ENCODE measurements at places on chromosomes 1 and 21.

- no peaks in the 10 kb centered on the region for H3K36me3 ChIP-seq
- DNase-seq = no peak
- H3K4me3 ChIP-seq = no peak overlapping the region
- H3K27ac ChIP-seq = peak overlapping the region; percentile 1
These were observed 343.4 kb downstream of the MATN1 start for GRCh38 chr1:30379684-30380624.

- peak; percentile 69 for DNase-seq
- peaks cover 15% of the 10 kb centered on the region for H3K4me1 ChIP-seq
These were observed 6.1 kb upstream of the ADAM15 start for GRCh38 chr1:155044812-155045657.

DNA sequence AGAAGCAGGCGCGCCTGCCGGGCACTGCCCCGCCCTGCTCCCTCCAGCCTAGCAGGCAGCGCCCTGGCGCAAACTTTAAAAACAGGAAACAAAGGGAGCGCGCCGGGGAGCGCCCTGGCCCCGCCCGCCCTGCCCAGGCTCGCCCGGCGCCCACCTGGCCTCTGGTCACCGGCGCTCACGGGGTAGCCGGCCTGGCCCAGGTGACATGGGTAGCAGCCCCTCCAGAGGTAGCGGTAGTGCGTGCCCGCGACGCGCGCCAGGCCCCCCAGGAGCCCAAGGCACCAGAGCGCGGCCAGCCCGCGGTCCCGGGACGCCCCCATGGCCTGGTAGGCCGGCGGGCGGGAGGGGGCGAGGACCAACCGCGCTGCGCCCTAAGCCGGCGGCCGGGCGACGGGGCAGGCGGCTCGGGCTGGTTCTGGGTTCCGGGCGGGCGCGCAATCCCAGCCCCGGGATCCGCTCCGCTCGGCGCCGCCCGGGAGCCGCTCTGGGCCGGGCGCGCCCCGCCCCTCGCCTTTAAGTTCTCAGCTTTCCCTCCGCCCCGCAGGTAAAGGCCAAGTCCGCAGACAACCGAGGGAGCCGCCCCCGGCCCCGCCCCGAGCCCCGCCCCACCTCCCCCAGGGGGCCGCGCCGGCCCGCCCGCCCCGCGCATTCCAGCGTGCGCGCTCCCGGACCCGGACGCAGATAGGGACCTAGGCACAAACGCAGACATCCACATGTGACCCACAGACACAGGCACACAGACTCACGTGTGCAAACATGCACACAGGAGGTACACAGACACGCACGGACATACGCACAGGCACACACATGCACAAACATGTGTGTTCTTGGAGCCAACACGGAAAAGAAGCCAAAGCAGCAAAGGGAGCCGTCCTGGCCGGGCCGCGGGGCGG lies 76.7 kb downstream of the ARHGEF16 start:
- peak overlapping the region; percentile 70 for H3K4me3 ChIP-seq
- H3K4me1 ChIP-seq = no peaks in the 10 kb centered on the region
- H3K27me3 ChIP-seq = no peaks in the 10 kb centered on the region
- no peaks in the 10 kb centered on the region for H3K36me3 ChIP-seq

DNA sequence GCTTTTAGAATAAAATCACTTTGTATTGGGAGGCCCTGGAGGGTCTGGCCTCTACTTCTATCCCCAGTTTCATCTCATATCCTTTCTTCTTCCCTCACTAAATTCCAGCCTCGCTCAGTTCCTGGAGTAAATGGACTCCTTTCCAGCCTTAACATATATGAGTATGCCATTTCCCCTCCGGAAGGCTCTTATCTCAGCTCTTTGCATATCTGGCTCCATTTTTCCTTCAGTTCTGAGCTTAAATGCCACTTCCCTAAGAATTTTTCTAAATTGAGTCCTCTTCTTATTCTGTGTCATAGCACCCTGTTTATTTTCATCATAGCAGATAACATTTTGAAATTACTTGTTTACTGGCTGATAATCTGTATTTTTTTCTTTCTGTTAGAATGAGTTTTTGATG lies 20.2 kb upstream of the DUSP10 start:
- H3K4me3 ChIP-seq = no peak overlapping the region
- no peak for DNase-seq
- H3K36me3 ChIP-seq = no peaks in the 10 kb centered on the region
- no peak overlapping the region for H3K27ac ChIP-seq

- no peaks in the 10 kb centered on the region for H3K27me3 ChIP-seq
- no peaks in the 10 kb centered on the region for H3K36me3 ChIP-seq
- no peak for DNase-seq
- no peaks in the 10 kb centered on the region for H3K4me1 ChIP-seq
- no peak overlapping the region for H3K27ac ChIP-seq
These were observed 77.8 kb downstream of the TNR start for GRCh38 chr1:175665616-175666015.

GRCh38 chr1:230861489-230861888 lies 6.8 kb downstream of the C1orf198 start:
- no peak for DNase-seq
- H3K27me3 ChIP-seq = no peaks in the 10 kb centered on the region
- no peak overlapping the region for H3K27ac ChIP-seq
- no peak overlapping the region for H3K4me3 ChIP-seq
- H3K4me1 ChIP-seq = no peaks in the 10 kb centered on the region

DNA sequence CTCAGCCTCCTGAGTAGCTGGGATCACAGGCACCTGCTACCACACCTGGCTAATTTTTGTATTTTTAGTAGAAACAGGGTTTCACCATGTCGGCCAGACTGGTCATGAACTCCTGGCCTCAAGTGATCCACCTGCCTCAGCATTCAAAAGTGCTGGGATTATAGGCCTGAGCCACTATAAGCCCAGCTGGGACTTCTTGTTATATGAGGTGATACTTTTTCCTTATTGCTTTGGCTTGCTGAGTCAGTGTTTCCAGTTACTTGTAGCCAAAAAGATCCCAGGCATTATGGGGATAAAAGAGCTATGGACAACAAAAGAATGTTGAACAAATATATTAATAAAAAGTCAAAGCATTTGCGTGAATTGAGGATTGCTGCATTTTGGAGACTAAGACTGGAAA lies 69.9 kb upstream of the LPGAT1 start:
- no peak overlapping the region for H3K4me3 ChIP-seq
- H3K27me3 ChIP-seq = no peaks in the 10 kb centered on the region
- H3K36me3 ChIP-seq = no peaks in the 10 kb centered on the region
- no peak for DNase-seq
